KG1 (cell line): ENCODE measurements at places on chromosomes 13 and 19.

DNA sequence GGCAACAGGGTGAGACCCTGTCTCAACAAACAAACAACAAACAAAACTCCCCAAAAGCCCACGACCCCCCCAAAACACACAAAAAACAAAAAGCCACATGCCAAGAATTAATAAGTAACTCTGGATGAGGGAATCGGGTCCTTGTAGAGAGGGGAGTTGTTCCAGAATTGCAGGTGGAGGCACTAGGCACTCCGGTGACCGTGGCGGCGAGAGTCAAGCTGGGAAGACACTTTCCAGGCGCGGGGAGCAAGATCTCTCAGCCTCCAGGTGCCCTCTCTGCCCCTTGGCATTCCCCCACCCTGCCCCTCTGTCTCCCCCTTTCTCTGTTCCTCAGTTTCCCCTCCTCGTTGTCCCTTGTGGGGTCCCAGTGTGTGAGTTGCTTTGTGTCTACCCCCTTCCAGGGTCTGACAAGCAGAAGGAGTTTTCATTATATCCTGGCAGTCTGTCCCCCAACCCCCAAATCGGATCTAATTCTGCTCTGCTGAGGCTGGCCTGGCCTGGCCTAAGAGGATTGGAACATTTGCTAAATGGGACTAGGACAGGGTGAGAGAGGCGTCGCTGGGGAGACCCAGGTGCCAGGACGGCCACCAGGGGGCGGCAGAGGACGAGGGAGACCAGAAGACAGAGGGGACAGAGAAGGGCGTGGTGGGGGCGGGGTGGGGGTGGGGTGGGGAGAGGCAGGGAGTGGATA, 8.3 kb upstream of the CRX start:
- peak; percentile 12 for DNase-seq

GRCh38 chr13:96769874-96770273, 224.4 kb downstream of the OXGR1 start:
- no peak for DNase-seq

DNA sequence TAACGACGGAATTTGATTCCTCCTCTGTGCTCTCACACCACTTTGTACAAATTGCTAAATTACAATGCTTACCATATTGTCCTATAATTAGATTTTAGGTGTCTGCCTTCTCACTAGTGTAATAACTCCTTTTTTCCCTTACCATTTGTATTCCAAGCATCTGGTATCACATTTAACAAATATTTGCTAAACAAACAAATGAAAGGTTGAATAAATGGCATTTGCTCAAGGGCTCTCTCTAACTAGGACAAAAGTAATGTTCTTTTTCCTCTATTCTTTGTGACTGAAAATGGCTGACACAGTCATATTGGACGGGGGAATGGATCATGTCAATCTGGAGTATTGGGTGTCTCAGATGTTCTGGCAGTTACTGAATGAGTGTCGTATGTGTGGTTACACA, 99.7 kb downstream of the ENOX1 start:
- no peak for DNase-seq

DNA sequence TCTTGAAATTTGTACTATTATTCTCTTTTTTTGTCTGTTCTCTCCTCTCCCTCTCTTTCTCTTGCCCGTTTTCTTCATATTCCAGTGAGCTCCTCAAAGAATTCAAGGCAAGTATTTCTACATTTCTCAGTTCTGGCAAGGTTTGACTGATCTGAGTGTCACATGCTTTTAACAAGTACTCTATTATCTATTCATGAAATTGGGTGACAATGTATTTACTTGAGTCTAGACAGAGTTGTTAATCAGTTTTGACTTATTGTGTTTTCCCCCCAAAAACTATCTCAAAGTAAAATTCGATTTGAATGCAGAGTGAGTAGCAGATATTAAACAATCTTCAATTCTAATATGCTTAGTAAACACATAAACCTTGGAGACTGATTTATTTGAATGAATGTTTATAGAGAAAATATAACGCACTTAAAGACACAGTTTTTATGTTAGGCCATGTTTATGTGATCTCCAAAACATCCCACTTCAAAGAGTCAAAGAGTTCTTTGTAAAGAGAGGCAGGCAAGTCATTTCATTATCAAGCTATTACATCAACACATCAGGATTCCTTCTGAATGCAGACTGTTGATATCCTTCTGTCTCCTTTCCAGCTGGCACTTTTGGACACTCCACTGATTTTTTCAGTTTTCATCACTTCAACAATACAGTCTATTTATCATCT, 166.6 kb downstream of the SLITRK6 start:
- no peak for DNase-seq

DNA sequence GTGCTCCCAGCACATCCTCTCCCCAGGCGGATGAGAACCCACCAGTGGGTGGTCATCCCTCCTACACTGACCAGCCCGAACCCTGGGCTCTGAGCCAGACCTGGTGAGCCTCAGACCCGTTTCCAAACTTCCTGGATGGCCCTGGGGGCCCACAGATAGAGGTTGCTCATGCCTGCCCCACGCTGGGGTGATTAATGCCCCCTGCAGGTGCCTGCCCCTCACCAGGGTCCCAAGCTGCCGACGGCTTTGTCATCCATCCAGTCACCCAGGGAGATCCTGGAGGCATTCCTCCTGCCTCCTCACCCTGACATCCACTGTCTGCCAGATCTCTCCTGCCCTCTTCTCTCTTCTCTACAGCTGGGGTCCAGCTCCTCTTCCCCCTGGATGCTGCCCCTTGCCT, 28.4 kb upstream of the PLA2G4C start:
- DNase-seq, result no peak

GRCh38 chr19:45615795-45616703, 14.0 kb upstream of the GPR4 start:
- no peak for DNase-seq

DNA sequence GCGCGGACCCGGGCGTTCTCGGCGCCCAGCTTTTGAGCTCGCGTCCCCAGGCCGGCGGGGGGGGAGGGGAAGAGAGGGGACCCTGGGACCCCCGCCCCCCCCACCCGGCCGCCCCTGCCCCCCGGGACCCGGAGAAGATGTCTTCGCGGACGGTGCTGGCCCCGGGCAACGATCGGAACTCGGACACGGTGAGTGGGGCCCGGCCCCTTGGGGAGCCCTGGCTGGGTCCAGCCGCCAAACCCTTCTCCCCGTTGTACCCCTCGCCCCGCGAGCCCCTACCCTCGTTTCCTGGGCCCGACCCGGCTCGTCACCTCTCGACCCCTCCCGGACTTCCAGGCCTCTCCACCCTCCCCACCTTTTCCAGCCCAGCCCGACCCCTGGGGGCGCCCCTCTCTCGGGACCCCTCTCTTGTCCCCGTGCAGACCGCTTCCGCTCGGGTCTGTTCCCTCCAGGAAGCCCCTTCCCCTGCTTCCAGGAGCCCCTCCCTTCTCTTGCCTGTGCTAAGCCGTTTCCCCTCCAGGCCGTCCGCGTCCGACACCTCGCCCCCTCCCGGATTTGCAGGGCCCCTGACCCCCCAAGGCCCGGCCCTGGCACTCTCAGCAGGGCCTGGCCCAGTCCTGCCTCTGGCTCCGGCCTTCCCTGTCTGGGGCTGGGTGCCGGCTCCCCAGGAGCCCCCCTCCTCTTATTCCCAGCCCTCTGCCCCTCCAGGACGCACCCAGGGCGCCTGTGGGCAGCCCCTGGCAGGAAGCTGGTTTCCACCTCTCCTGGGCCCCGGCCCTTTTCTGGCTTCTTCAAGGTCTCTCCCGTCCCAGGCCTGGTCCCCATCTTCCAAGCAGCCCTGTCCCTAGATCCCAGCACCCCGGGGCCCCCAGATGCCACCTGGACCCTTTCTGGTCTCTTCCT, 632 bp downstream of the MARK4 start:
- DNase-seq, result no peak

- no peak for DNase-seq
Observed at GRCh38 chr13:98299966-98300350, 122.9 kb upstream of the RNF113B start.

DNA sequence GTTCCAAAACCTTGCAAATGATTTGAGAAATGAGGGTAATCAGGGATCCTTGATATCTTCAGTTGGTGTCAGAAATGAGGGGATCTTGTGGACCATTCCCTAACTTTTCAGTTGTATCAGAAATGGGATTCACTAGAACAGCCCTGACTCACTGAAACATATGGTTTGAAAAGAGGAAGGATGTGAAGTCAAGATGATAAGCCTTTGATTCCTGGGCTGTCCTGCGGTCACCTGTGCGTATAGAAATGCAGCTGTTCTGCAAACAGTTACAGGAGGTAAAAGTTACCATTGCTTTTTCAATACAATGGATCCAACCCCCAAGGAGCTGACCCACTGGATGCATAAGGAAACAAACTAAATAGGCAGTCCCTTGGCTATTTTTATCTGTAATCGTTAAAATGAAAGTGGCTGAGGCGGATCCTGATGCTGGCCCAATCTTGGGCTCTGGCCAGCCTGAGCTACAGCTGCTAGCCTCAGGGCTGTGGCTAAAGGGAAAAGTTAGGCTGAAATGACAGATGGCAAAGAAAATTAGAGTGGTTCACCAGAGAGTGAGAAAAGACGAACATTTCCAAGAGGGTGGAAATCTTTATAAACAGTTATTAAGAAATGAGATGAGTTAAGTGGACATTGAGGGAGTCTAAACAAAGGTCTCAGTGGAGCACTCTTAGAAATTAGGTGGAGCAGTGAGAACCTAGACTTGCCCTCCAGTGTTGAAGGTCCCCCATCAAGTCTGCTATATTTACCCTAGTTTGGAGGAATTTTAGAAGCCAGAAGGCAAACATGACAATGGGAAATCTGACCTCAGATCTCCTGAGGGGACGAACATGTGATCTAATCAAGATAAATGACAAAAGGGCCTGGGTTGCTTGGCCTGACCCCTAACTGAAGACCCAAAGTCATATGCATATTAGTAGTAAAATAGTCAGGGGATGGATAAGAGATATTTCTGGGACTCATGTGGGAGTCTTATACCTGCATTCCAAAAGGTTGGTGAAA, 7.6 kb downstream of the SIGLECL1 start:
- peak; percentile 24 for DNase-seq

GRCh38 chr13:94711561-94712286, 621 bp downstream of the SOX21 start:
- no peak for DNase-seq

DNA sequence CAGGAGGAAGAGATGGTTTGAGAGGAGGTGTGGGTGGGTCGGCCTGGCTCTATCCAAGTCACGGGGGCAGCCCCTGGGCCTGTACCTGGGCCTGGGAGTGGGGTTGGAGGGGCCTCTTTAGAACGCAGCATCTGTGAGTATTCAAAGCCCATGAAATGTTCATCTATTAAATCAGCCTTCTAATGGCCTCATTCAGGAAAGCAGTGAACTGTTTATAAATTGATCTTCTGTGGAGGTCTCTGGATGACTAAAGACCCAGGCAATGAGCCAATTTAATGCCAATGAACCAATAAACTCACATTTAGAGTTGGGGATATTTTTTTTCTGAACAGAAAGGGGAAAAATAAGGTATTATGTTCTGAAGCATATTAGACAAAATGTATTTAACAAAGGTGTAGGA, 19.9 kb upstream of the GGACT start:
- no peak for DNase-seq

DNA sequence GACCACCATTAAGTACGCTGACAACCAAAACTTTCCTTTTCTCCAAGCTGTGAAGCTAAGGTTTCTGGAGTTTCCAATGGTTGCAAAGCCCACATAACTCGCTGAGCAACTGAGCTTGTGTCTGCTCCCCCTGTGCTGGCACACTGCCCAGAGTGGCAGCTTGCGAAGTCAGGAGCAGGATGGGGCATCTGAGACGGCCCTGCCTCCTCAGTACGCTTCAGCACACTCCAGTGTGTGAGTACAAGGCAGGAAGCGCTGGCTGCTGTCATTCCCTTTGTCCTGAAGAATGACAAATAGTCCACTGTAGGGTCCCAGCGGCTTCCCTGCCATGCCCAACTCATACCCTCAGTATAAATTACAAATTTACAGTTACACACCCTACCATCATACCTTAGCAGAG, 51.5 kb downstream of the SKA3 start:
- DNase-seq, result no peak

- DNase-seq, result no peak
Observed at GRCh38 chr13:30364133-30364532, 56.8 kb upstream of the KATNAL1 start.

- no peak for DNase-seq
Observed at GRCh38 chr13:112719016-112719415, 29.2 kb downstream of the ATP11A start.

DNA sequence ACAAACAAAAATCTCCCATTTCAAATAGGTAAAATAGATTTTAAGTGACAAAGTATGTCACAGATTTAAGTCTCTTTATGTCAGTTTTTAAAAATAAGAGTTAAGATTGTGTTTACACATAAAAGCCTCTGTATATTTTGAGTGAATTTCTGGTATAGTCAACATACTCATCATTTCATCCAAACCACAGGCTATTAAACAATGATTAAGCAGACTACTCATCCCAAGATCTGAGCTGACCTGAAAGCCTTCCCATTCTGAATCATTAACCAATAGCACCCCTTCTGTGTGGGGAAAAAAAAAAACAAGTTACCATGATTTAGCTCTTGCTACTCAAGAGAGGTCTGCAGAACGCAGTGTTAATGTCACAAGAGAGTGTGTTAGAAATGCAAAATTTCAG, 284.4 kb upstream of the NBEA start:
- DNase-seq, result no peak

DNA sequence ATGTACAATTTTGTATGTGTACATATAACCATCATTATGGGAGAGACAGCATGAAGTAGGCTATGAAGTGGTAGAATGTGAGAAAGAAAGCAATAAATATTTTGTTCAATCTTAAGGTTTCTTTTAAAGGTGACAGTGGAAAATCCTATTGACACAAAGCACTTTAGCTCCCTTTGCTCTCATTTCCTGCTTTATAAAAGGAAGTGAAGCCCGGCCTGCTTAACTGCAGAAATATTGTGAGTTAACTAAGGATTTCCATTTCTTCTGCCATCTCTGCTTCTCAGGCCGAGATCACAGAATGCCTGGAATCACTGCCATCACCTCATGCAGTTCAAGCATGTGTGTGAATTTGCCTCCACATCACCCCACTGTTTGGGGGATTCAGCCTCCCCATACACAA, 83.5 kb downstream of the FRY start:
- DNase-seq, result peak; percentile 28

DNA sequence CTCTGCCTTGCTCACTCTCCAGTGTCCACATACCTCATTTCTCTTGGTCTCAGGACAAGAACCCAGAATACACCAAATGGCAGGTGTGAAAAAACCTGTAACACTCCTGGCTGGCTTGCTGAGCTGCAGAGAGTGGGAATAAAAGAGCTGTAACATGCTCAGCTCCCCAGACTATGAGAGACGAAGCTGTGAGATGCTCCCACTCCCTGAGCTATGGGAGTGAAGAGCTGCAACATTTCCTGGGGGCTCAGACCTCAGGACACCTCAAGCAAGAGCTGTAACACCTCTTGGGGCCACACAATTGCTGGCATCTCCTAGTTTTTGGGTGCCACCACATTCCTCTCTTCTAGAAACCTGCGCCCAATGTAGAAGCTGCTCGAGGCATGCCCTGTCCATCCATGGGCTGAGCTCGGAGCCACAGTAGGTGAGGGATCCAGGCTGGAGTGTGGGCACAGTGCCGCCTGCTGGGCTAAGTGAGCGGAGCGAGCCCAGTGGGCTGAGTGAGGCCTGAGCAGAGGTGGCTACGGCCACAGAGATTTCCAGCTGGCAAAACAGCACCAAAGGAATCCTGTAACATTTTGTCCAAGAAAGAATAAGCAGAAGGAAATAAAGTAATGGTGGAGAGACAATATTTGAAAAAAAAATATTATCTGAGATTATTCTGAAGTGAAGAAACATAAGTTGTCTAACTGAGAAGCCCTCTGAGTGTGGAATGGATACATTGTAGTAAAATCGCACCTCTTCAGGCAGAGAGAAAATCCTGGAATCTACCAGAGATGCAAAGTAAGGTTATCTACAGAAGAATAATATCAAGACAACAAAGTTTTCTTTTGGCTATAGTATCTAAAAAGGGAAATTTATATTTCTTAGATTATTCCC, 186.2 kb upstream of the PCDH9 start:
- DNase-seq, result no peak
